ENCODE measurements at places on chromosomes 5 and 9.

DNA sequence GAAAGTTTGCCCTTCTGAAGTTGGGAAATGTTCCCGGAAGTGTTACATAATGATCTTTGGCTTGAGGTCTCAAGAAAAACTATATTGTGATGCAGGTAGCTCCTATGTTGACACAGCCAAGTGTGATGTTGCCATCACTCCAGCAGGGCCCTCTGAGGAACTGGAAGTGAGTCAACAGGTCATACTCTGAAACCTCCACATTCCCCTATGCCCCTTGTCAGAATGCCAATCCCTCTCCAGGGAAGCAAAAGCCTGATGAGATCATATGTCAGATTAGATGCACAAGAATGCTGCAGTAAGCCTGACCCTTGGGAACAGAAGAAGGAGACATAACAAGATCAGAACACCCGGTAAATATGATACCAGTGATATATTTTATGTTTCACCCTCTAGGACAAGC lies 66.8 kb upstream of the ITGA2 start:
- peak; percentile 87 for DNase-seq

DNA sequence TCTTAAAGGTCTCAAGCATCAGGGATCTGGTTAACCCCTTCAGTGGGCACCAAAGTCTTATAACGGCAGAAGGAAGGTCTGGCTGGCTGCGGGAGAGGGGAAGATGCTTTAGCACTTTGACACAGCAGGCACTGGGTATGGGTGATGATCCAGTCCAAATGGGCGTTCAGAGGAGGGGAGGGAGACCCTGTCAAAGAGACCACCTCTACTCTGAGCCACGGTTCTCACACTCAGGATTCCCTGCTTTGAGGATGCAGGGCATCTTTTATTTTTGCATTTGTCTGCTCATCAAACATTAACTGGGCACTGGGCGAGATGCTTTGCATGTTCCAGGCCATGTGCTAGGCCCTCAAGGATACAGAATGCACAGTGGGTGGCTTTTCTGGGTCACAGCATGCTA lies 204.0 kb downstream of the DAB2IP start:
- DNase-seq: no peak

GRCh38 chr5:96370976-96371375 lies 62.1 kb downstream of the PCSK1 start:
- DNase-seq: no peak

DNA sequence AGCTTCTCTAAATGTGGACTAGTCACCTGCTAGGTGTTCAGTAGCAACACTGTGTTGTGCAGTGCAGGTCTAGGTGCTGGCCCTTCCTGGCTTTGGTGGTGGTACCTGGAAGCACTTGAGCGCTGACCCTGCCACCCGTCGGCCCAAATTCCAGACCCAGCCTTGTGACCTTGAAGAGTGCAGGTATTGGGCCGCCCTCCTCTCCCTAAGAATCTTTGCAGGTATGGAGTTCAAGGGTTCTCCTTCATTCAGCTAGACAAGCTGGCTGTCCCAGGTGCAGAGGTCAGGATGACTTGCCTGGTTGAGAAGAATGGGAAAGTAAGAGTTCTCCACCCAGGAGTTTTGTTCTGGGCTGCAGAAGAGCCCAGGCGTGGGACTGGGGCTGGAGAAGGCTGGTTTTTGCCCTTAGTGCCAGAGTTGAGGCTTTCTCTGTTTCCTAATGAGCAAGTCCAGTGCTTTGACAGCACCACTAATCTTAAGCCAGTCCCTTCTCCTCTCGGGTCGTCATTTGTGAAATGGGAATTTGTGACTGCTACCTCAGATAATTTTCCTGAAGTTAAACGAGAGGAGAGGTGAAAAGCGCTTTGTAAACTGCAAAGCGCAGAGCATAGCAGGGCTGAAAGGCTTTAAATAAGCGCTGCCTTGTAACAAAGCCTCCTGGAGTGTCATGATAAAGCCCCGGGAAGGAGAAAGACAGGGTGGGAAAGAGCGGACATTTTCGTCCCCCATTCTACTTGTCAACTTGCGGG lies 4.0 kb downstream of the FOXE1 start:
- DNase-seq: no peak

DNA sequence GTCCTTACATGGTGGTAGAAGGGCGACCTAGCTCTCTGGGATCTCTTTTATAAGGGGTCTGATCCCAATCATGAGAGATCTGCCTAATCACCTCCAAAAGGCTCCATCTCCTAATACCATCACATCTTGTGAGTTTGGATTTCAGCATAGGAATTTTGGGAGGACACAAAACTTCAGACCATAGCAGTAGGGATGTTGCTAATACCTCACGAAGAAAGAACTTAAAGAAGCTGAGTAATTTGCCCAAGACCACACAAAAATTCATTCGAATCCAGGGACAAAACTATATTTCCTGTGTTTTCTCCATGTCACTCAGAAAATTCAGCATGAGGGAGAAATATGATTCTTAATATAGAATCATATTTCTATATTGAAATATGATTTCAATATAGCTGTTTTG lies 32.7 kb downstream of the MTAP start:
- no peak for DNase-seq

GRCh38 chr5:159641371-159642039 lies 274.8 kb upstream of the ADRA1B start:
- DNase-seq: no peak

DNA sequence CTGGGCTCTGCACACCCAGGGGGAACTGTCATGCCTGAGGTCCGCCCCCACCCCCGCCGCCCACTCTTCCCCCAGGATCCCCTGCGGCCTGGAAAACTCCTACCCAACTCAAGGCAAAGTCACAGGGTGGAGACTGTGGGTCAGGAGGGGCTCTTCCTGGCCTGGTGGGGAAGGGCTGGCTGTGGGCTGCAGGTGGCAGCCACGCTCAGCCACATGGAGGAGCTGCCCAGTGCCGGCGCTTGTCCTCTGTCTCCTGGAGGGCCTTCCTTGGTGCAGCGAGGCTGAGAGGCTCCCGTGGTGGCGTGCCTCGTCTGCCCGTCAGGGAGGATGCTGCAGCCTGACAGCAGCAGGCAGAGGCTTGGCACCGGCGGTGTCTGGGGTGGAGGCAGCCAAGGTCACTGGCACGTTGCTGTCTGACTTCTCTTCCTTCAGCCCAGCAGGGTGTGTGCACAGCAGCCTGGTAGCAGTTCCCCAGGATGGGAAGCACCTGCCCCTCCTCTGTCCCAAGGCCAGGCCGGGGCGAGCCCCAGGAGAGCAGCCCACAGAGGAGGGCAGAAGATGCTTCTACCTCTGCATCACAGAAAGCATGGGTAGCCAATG lies 78.1 kb downstream of the ADAMTS2 start:
- no peak for DNase-seq

DNA sequence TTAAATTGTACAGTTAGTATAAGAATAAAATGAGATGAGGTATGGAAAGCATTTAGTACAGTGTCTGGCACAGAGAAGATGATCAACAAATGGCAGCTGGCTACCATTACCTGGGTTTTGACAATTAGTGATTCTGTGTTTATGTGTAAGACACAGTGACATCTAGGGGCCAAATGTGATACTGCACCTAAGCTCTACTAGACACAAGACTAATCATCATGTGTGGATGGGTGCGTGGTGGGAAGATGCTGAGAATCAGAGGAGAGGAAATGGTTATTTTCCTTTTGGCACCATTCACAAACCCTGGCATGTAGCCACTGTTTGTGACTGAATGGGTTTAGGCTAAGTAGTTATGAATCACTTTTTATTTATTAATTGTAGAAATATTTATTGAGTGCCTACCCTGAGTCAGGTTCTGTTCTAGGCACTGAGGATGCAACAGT lies 109.8 kb upstream of the TBC1D2 start:
- peak; percentile 36 for DNase-seq

DNA sequence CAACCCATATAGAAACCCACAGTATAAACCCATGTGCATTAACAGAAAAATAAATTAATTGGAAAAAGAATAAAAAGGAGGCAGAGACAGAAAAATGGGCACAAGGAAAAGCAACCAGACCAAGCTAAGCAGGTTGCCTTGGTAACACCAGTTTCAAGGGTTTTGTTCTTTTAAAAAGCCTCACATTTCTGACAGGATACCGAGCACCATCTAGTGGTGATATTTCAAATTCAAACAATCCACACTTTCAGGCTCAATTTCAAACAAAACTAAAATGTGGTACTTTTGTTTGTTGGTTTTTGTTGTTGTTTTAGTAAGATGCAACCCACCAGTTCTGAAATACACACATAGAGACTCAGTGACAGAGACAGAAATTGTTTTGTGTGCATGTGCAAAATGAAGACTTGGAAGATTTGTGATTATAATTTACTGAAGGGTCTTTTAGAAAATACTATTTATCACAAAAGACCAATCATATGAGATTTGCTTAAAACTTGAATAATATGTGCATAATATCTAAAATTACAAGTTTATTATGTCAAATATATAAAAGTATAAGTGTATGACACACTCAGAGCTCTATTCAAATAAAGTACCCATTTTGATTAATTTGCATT lies 318.2 kb downstream of the SLCO4C1 start:
- no peak for DNase-seq

All from epithelial cell of prostate (primary cell).